Stimulated activated CD8-positive, alpha-beta memory T cell treated with anti-CD3 and anti-CD28 coated beads, Interleukin-4, amount 100 ng/mL, for 24 hours (primary cell): ENCODE measurements at places on chromosomes 3 and 15.

- no peak for DNase-seq
Measured at GRCh38 chr15:42332331-42332730, 27.0 kb upstream of the CAPN3 start.

GRCh38 chr3:14280326-14280725 is 101.7 kb downstream of the LSM3 start:
- DNase-seq = no peak

- DNase-seq = no peak
Measured at GRCh38 chr3:84960581-84960980, 1.8 kb downstream of the CADM2 start.

GRCh38 chr3:33006571-33007286 is 55.3 kb downstream of the CCR4 start:
- DNase-seq = no peak

DNA sequence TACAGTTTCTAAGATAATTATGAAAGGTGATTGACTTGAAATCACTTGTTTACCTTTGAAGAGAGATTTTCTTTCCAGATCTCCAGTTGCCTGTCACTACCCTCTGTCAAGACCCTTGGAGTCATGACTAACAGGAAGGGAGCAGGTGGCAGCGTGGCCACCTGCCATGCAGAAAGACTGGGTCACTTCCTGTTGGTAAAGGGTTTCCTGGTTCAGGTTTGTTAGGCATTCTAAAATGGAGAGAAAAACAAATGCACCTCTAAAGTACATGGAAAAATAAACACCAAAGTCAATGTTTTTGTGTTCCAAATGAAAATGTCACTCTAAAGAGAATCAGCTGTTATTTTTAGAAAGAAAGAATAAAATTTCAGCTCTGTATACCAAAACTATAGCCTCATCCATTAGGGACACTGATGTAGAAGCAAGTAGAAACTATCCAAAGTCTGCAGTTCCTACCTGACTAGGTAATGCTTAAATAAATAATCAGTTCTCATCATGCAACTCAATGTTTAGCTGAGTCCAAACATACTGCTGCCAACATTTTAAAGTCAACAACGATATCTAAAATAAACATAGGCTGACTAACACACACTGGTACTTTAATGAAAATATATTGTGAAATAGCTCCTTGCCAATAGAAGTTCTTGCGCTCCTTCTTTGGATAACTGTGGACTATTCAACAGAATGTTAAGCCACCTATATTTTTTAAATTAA is 23.9 kb upstream of the TM4SF1 start:
- no peak for DNase-seq

GRCh38 chr3:188085584-188086560 is 68.1 kb upstream of the LPP start:
- DNase-seq = no peak

DNA sequence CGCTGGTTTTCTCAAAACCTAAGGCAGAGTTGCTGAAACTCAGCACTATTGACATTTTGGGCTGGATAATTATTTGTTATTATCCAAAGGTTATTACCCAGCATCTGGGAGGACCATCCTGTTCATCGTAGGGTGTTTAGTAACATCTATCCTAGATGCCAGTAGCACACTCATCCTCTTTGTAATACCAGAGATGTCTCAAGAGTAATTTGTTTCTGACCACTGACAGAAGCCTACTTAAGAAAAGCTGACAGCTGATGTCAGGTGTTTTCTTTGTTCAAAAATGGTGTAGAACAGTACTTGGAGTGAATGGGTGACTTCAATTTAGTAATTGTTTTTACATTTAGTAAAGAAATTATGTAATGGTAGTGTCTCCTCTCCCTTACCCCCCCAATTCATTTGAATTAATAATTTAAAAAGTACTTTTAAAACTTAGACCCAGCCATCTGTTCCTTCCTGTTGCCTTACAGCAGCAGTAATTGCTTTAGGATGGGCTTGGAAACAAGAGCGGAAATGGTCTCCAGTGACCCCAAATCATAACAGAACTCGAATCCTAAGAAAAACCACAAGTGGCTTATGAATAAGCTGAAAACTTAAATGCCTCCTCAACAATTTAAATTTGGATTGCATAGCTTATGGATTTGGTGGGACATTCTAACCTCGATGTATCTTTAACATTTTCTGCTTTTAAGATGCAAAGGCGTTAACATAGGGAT is 105.4 kb downstream of the PTPRG start:
- no peak for DNase-seq

GRCh38 chr15:51621936-51622603 is 501 bp downstream of the DMXL2 start:
- peak; percentile 26 for DNase-seq

DNA sequence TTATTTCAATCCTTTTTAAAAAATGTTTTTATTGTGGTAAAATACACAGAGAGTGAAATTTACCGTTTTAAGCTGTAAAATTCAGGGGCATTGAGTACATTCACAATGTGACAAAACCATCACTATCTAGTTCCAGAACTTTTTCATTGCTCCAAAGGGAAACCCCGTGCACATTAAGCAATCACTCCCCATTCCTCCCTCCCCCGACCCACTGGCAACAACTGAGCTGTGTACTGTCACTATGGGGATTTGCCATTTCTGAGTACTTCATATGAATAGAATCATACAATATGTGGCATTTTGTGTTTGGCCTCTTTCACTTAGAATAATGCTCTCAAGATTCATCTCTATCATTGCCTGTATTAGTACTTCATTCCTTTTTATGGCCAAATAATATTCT is 45.5 kb upstream of the BOC start:
- no peak for DNase-seq

- DNase-seq = no peak
Measured at GRCh38 chr3:127799476-127800222, 22.7 kb downstream of the MGLL start.

DNA sequence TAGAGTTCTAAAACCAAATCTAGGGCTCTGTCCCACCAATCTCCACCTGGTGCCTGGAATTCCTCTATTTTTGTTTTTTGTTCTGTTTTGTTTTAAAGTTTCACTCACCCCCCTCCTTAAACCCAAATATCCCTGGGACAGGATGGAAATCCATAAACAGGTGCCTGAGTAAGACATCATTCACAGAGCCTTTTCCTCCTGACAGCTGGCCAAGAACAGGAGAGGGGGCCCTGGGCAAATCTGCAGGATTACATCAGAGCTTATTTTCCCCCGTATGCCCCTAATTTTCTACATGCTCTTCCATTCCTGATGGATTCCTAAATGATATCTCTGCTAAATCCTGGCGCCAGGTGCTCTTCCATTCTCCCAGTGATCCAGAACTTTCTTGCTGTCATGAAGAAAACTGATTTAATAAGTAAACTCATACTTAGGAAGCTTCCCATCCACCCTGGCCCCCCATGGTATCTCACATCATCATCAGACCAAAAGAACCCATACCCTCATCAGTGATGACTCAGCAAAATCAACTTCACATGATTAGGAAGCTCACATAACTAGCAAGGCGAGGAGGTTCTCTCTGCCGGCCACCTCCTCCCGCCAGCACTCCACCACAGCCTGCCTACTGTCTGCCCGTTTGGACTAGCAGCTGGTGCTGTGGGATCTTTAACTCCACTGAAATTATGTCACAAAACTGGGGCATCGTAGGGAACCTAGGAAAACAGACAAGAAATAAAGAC is 61.0 kb downstream of the LIPC start:
- no peak for DNase-seq

- no peak for DNase-seq
Measured at GRCh38 chr3:131807822-131808221, 227.0 kb downstream of the CPNE4 start.

DNA sequence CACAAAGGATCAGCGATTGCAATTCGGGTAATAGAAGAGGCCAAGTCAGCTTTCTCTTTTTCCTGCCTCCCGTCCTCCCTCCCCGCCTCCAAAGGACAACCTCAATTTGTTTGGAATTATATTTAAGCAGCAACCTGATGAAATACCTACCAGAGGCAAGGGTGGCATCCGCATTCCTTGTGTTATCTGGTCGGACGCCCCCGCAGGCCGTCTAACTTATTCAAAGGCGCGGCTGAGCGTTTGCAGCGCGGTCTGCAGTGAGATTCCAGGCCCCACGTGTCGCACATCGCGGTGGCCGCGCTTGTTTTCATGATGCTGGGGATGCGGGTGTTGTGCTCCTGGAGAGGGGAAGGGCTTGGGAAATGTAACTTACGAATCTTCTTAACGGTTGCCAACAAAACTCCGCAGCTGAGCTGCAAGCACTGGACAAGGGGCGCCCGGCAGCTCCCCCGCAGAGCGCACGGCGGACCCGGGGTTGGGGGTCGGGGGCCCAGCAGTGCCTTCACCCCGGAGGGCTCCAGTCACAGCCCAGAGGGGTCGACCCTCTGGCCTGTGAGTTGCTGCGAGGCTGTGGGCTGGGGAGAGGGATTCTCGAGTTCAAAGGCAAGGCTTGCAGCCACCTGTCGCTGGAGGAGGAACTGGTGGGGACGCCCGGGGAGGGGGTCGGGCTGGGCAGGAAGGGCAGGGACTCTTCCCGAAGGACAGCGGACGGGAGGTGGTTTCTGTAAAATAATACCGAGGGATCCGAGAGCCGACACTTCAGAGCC is 20.5 kb upstream of the RGMA start:
- DNase-seq = no peak

DNA sequence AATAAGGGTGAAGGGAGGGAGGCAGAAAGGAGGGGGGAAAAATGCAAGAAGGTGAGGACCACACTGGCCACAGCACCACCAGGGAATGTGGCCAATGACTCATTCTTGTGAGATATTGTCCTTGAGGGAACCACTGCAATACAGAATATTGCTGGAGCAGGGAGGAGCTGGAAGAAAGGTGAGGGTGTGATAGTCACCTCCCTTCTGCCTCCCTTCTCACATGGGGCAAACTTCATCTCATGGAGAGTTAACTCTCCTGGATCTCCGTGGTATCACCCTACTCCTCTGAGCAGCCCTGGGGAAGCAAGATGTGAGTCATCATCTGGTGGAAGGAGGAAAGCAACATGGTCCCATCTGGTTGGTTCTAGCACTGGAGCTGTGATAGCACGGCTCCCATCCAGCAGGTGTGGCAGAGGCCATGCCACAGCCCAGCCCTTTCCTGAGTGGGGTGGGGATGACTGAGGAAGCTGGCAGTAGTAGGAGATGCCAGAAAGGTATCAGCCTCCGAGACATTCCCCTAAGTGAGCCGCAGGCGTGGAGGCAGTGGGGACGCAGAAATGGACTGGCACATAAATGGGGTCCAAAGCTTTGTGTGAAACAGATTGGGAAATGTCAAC is 115.9 kb upstream of the LPP start:
- DNase-seq = no peak

DNA sequence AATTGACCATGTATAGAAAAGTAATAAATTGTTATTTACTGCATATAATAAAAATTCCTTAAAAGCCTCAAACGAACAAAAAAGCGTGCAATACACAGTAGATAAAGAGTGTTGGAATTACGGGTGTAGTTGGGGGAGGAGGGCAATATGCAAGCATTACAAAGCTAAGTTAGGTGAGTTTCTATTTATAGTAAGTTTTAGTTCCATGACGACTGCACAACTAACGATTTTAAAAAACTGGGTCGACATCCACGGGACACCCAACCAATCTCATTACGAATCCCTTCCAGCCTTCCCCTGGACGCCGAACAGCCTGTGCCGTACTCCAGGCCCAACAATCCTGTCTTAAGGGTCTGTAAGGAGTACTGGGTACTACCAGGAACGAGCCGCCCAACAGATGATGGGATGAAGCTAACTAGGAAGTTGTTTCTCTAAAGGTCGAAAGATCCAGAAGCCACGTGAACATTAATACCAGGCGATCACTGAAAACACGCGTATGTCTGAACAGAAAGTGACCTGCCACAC is 677 bp downstream of the POLQ start:
- no peak for DNase-seq

GRCh38 chr3:169659820-169660674 is 3.5 kb downstream of the MECOM start:
- DNase-seq = no peak

DNA sequence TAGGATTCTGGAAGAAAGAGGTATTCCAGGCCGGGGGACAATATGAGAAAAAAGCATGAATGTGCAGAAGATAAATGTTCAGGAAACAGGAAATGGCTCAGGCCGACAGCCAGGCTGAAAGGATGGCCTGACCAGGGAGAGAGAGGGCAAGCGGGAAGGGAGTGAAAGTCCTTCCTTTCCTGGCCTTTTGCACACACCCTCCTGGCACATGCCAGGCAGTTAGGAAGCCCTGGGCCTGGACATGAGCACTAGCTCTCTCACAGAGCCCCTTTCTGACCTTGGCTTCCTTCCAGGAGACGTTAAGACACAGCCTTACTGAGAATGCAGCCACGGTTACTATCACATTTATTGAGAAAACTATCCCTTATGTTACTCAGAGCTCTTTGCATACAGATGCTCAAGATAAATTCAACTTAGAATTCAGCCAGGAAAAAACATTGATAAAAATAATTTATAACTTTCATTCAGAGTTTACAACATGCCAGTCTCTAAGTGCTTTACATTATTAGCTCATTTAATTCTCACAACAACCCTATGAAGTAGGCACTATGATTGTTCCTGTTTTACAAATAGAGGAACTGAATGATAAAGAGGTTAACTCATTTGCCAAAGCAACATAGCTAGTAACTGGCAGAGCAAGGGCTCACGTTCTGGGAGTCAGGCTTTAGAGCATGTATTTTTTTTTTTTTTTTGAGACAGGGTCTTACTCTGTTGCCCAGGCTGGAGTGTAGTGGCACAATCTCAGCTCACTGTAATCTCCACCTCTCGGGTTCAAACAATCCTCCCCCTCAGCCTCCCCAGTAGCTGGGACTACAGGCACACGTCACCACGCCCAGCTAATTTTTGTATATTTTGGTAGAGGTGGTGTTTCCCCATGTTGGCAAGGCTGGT is 39.4 kb upstream of the SMAD3 start:
- DNase-seq = no peak

DNA sequence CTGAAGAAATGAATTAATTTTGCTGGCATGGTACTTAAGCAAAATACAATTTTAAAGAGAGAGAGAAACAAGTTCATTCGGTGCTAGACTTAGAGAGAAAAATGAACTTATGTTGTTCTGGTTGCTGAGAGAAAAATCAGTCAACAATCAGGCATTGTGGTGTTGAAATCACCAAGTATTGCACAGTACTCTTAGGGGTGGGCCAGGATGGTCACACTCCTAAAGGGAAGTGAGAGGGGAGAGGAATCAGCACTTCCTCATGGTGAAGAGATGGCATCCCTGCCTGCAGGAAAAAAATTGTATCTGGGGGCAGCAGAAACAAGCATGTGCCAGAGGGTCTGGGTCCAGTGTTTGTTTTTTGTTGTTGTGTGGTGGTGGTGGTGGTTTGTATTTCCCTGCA is 7.0 kb upstream of the DMXL2 start:
- DNase-seq = no peak

- DNase-seq = no peak
Measured at GRCh38 chr3:69746119-69746518, 6.9 kb downstream of the MITF start.

GRCh38 chr3:81270603-81271379 is 490.7 kb downstream of the GBE1 start:
- no peak for DNase-seq
